Peyer's patch (tissue), 4 donors: ENCODE measurements at places on chromosomes 11 and 22.

DNA sequence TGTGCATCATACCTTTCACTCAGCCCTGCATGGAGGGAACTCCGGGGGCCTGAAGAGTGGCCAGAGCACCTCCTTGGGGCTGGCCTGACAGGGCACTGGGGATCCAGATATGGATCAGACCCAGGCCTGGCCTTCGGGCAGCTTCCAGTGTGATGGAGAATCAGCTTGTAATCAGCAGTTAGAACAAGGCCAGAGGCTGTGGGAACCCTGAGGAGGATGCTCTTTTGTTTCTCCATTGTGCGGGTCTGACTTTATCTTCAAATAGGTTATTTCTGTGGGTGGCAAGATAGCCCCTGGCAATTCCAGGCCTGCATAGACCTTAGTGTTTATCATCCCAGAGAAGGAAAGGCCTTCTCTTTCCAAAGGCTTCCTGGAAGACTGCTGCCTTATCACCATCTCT lies 12.3 kb downstream of the DGAT2 start:
- no peaks in the 10 kb centered on the region for H3K27me3 ChIP-seq
- H3K36me3 ChIP-seq = no peaks in the 10 kb centered on the region
- no peak for DNase-seq
- H3K4me3 ChIP-seq = no peak overlapping the region
- H3K4me1 ChIP-seq = no peaks in the 10 kb centered on the region

GRCh38 chr11:75437966-75438659 lies 5.1 kb upstream of the KLHL35 start:
- no peak for DNase-seq
- H3K4me1 ChIP-seq = no peaks in the 10 kb centered on the region

- H3K4me3 ChIP-seq = no peak overlapping the region
- H3K36me3 ChIP-seq = peaks cover 60% of the 10 kb centered on the region
- no peaks in the 10 kb centered on the region for H3K4me1 ChIP-seq
- H3K27ac ChIP-seq = no peak overlapping the region
Measured at GRCh38 chr22:31259798-31260473, 32.4 kb downstream of the PIK3IP1 start.

- no peaks in the 10 kb centered on the region for H3K27me3 ChIP-seq
- H3K36me3 ChIP-seq = no peaks in the 10 kb centered on the region
- H3K4me3 ChIP-seq = no peak overlapping the region
Measured at GRCh38 chr11:110757066-110757465, 44.8 kb upstream of the ARHGAP20 start.

- no peaks in the 10 kb centered on the region for H3K36me3 ChIP-seq
- no peak for DNase-seq
- H3K27ac ChIP-seq = no peak overlapping the region
Measured at GRCh38 chr11:64419257-64419790, 60.4 kb downstream of the RPS6KA4 start.

DNA sequence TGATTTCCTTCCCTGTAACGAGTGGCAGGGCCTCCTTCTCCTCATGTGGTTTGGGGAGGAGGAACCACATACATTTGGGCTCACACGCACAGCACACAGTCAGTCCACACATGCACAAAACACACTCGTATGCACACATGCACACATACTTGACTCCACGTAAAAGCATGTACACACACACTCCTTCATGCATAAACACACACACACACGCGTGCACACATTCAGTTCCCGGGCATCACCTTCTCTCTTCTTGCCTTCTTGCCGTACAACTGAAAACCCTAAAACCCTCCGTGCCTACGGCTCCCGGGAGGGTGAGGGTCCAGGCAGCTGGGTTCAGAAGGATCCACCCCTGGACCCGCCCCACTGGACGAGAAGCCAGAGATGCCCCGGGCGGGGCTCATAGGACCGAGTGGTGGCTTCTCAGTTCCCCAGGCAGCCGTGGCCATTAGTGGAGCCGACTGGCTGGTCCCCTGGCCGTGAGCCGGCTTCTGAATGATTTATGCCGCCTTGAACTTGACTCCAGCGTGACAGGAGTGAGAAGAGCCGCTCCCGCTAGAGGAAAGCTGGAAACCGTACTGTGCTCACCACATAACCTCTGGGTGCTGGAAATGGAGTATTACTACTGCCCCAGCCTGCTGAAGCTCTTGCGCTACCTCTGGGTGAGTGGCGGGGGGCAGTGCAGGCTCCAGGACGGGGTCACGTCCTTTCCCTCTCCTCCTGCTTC lies 117.4 kb downstream of the KIAA1671 start:
- no peaks in the 10 kb centered on the region for H3K27me3 ChIP-seq
- H3K4me1 ChIP-seq = no peaks in the 10 kb centered on the region
- H3K36me3 ChIP-seq = peaks cover 11% of the 10 kb centered on the region
- peak overlapping the region; percentile 62 for H3K27ac ChIP-seq

- H3K4me1 ChIP-seq = no peaks in the 10 kb centered on the region
- DNase-seq = no peak
- H3K36me3 ChIP-seq = no peaks in the 10 kb centered on the region
- H3K27me3 ChIP-seq = no peaks in the 10 kb centered on the region
Measured at GRCh38 chr22:27839057-27839660, 37.6 kb upstream of the MN1 start.

GRCh38 chr11:12376259-12377081 lies 901 bp upstream of the PARVA start:
- H3K27ac ChIP-seq = peak overlapping the region; percentile 96
- no peaks in the 10 kb centered on the region for H3K36me3 ChIP-seq
- H3K4me1 ChIP-seq = no peaks in the 10 kb centered on the region
- no peaks in the 10 kb centered on the region for H3K27me3 ChIP-seq

DNA sequence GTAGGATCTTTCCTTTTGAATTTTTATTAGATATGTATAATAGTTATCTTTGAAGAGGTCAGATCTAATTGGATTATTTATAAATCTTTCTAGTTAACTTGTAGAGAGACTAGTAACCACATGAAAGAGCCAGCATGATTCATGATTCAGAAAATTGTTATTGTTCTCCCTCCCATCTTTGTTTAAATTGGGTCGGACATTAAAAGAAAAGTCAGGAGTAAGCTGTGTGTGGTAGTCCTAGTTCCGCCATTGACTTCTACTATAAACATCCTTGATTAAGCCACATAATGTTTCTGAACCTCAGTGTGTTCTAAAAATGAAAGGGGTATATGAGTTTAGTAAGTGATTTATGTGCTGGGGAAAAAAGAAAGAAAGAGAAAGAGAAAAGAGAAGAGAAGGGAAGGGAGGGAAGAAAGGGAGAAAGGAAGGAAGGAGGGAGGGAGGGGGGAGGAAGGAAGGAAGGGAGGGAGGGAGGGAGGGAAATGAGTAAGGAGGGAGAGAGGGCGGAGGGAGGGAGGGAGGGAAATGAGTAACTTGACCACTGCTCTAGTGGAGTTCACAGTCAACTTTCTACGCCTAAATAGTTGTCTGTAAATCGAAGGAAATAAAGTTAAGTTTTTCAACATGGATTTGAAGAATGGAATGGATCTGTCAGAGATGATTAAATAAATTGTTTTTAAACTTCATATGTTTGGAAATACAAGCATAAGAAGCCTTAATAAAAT lies 32.9 kb downstream of the SIK2 start:
- no peaks in the 10 kb centered on the region for H3K36me3 ChIP-seq
- H3K4me3 ChIP-seq = no peak overlapping the region
- no peaks in the 10 kb centered on the region for H3K4me1 ChIP-seq
- no peaks in the 10 kb centered on the region for H3K27me3 ChIP-seq
- no peak overlapping the region for H3K27ac ChIP-seq

DNA sequence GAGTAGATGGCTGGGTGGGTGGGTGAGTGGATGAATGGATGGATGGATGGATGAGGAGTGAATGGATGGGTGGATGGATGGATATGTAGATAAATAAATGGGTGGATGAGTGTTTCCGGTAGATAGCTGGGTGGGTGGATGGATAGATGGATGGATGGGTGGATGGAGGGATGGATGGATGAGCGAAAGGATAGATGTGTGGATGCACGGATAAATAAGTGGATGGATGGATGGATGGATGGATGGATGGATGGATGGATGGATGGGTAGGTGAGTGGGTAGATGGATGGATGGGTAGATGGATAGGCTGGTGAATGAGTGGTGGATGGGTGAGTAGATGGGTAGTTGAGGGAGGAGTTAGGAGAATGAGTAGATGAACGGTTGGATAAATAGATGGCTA lies 349.3 kb downstream of the MN1 start:
- DNase-seq = no peak
- H3K27me3 ChIP-seq = no peaks in the 10 kb centered on the region
- no peaks in the 10 kb centered on the region for H3K36me3 ChIP-seq
- no peak overlapping the region for H3K27ac ChIP-seq
- no peak overlapping the region for H3K4me3 ChIP-seq

DNA sequence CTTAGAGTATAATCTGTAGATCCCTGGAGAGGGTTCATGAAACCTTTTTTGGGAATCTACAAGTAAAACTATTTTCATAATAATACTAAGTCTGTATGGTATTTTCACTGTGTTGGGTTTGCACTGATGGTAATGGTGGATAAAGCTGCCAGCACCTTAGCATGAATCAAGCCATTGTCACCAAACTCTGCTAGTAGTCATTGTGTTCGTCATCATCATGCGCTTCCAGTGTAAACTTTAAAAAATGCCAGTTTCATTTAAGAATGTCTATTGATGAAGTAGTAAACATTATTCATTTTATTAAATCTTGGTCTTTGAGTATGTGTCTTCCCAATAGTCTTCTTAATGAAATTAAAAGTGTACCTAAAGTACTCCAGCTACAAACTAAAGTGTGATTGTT lies 15.0 kb downstream of the ALKBH3 start:
- DNase-seq = no peak
- no peak overlapping the region for H3K4me3 ChIP-seq
- H3K36me3 ChIP-seq = peaks cover 77% of the 10 kb centered on the region

GRCh38 chr11:47179655-47179991 lies 2.9 kb upstream of the ARFGAP2 start:
- H3K4me3 ChIP-seq = no peak overlapping the region
- H3K4me1 ChIP-seq = peaks cover 17% of the 10 kb centered on the region
- H3K27me3 ChIP-seq = no peaks in the 10 kb centered on the region
- peaks cover 8% of the 10 kb centered on the region for H3K36me3 ChIP-seq

GRCh38 chr11:87351676-87352075 lies 313.9 kb downstream of the TMEM135 start:
- no peak overlapping the region for H3K27ac ChIP-seq
- no peaks in the 10 kb centered on the region for H3K36me3 ChIP-seq
- peaks cover 33% of the 10 kb centered on the region for H3K4me1 ChIP-seq

DNA sequence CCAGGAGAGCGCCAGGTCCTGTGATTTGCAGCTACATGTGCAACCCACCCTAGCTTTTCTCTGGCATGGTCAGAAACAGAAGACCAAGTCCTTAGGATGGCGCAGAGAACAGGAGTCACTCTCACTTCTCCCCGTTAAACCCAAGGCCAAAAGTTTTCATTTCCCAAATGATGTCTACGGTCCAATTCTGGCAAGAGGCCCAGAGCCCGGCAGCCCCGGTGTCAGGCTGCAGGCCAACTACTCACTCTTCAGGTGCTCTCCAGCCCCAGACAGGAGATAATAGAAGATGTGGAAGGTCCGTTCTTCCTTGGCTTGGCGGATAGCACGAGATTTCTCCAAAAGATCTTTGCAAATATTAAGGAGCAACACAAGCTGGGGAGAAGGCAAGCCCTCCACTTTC lies 67.2 kb downstream of the MYH9 start:
- no peaks in the 10 kb centered on the region for H3K27me3 ChIP-seq
- H3K4me3 ChIP-seq = no peak overlapping the region
- no peak for DNase-seq
- no peaks in the 10 kb centered on the region for H3K4me1 ChIP-seq

DNA sequence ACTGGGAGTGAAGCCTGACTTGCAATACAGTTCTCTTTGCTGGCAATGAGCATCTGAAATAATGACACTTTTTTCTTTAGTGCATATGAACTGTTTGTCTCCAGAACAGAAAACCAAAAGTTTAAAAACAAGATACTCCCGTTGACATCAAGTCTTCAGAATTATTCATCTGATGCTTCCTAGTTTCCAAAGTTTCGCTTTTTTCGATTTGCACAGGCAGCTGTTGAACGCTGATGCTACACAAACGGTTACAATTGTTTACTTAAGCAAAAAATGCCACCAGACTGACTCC lies 612 bp upstream of the BIRC2 start:
- H3K27ac ChIP-seq = peak overlapping the region; percentile 94
- no peak for DNase-seq
- peaks cover 4% of the 10 kb centered on the region for H3K4me1 ChIP-seq
- H3K36me3 ChIP-seq = no peaks in the 10 kb centered on the region

DNA sequence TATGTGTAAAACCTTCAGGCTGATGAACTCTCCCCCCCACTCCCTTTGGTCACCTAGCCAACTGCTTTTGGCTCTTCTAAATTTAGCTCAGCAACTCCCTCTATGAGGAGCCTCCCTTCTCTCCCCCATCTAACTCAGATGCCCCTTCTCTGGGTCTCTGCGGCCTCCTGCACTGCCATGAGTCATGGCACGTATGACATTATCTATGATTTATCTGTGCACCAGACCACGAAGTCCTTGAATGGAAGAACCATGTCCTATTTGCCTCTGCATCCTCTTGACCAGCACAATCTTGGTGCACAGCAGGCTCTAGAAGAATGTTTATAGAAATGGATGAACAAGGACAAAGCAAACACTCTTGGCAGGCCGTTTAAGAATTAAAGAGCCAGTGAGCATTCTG lies 46.0 kb downstream of the RPL27A start:
- H3K36me3 ChIP-seq = no peaks in the 10 kb centered on the region
- H3K4me1 ChIP-seq = no peaks in the 10 kb centered on the region
- H3K27ac ChIP-seq = no peak overlapping the region
- no peaks in the 10 kb centered on the region for H3K27me3 ChIP-seq
- H3K4me3 ChIP-seq = no peak overlapping the region

DNA sequence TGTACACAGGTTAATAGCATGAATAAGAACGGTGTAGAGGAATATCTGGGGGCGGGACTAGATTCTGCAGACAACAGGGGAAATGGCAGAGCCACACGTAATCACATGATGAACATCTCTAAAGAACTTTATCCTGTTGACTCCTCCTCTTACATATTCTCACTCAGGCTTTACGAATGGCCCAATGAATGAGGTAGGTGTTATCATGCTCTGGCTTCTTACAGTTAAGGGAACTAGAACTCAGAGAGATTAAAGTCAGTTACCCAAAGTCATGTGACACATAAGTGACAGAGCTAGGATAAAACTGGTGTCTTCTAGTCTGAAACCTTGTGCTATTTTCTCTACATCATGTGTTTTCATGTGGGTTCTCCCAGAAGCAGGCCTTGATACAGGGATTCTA lies 49.0 kb upstream of the BMAL1 start:
- no peaks in the 10 kb centered on the region for H3K4me1 ChIP-seq
- no peak for DNase-seq
- no peak overlapping the region for H3K27ac ChIP-seq
- no peak overlapping the region for H3K4me3 ChIP-seq
- H3K36me3 ChIP-seq = no peaks in the 10 kb centered on the region

DNA sequence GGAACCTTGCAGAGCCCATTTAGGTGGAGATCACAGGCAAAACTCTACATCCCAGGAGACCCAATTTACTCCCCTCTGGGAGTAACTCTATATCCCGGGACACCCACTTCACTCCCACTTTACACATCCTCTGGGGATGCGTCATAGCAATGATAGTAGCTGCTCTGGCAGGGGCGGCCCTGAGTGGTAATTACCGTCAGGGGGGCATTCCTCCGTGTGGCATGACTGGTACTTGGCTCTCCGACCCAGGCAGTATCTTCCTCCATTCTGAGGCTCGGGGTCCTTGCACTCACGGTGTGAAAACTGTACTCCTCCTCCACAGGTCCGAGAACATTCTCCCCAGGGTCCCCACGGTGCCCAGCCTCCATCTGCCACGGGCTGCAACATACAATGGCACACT lies 17.2 kb downstream of the ADAMTS8 start:
- no peaks in the 10 kb centered on the region for H3K36me3 ChIP-seq
- H3K4me1 ChIP-seq = no peaks in the 10 kb centered on the region
- no peak for DNase-seq
- no peaks in the 10 kb centered on the region for H3K27me3 ChIP-seq
- H3K27ac ChIP-seq = no peak overlapping the region
- H3K4me3 ChIP-seq = no peak overlapping the region
